ENCODE measurements at places on chromosomes 13 and 19. TPM values are rescaled to one million over a fixed set of nuclear protein-coding genes. Genes with fewer than 3 reads are reported as not detected.

DNA sequence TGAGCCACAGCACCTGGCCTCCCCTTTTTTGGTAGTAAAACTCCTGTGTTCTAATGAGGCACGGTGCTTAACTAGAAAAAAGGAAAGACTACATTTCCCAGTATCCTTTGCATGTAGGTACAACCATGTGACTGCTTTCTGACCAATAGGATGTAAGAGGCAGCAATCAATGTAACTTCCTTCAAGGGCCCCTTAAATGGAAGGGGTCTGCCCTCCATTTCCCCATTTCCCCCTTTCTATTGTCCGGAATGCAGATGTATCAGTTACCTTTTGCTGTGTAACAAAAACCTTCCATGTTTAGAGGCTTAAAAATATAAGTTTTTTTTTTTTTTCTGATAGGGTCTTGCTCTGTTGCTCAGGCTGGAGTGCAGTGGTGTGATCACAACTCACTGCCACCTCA lies 2.2 kb downstream of the GPR32 start:
- peak; percentile 80 for DNase-seq

GRCh38 chr19:44623080-44623479 lies 9.7 kb downstream of the IGSF23 start:
- DNase-seq = peak; percentile 73

Gene KRTDAP
- not detected for total RNA-seq

GRCh38 chr19:44592451-44592890 lies 20.9 kb upstream of the IGSF23 start:
- no peak for DNase-seq

Gene ZNF865
- 1.5 TPM for total RNA-seq
